Activated naive CD4-positive, alpha-beta T cell treated with anti-CD3 and anti-CD28 coated beads for 36 hours (primary cell): ENCODE measurements at places on chromosomes 2 and 18. TPM values are rescaled to one million over a fixed set of nuclear protein-coding genes. Genes with fewer than 3 reads are reported as not detected.

Gene FIGN
- not detected for total RNA-seq

Gene POTEI
- total RNA-seq = not detected

Gene FBXO41
- 11.8 TPM for total RNA-seq

- H3K27ac ChIP-seq = no peak overlapping the region
- no peaks in the 10 kb centered on the region for H3K36me3 ChIP-seq
- no peaks in the 10 kb centered on the region for H3K4me1 ChIP-seq
- H3K4me3 ChIP-seq = no peak overlapping the region
- no peaks in the 10 kb centered on the region for H3K27me3 ChIP-seq
- no peak for DNase-seq
Observed at GRCh38 chr2:80525152-80525551, 220.6 kb upstream of the LRRTM1 start.

DNA sequence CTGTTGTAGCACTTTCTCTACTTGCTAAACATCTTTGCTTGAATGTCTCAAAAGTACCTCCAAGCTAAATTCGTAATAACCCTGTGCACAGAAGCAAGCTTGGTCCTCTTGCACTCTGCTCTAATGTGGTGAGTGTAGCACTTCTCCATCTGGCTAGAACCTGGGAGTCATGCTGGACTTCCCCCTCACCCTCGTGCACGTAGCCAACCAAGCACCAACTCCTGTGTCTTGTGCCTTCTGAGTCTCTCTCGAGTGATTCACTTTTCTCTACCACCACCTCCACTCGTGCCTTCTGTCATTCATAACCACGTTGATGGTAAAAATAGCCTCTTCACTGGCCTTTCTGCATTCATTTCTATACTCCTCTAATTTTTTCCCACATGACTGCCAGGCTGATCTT is 91.9 kb upstream of the KCNE4 start:
- no peak overlapping the region for H3K27ac ChIP-seq
- peaks cover 10% of the 10 kb centered on the region for H3K27me3 ChIP-seq
- H3K4me3 ChIP-seq = no peak overlapping the region
- DNase-seq = no peak
- no peaks in the 10 kb centered on the region for H3K36me3 ChIP-seq
- H3K4me1 ChIP-seq = no peaks in the 10 kb centered on the region

DNA sequence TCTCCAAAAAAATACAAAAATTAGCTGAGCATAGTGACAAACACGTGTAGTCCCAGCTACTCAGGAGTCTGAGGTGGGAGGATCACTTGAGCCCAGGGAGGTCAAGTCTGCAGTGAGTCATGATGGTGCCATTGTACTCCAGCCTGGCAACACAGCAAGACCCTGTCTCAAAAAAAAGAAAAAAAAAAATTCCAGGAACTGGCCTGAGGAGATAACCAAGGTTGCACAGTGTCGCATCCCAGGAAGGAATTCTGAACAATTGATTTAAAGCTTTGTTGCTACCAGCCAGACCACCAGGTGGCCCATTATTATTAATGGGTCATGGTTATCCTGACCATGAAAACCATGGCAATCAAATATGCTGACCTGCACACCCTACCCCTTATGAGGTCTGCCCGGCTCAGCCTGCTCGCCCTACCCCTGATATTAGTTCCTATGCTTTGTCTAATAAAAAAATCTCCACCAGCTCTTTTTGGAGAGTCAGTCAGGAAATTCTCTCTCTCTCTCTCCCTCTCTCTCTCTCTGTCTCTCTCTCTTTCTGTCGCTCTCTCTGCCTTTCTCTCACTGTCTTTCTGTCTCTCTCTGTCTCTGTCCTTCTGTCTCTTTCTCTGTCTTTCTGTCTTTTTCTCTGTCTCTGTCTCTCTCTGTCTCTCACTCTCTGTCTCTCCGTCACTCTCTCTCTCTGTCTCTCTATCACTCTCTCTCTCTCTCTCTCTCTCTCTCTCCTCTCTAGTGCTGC is 73.7 kb downstream of the NCAPH start:
- no peaks in the 10 kb centered on the region for H3K27me3 ChIP-seq

DNA sequence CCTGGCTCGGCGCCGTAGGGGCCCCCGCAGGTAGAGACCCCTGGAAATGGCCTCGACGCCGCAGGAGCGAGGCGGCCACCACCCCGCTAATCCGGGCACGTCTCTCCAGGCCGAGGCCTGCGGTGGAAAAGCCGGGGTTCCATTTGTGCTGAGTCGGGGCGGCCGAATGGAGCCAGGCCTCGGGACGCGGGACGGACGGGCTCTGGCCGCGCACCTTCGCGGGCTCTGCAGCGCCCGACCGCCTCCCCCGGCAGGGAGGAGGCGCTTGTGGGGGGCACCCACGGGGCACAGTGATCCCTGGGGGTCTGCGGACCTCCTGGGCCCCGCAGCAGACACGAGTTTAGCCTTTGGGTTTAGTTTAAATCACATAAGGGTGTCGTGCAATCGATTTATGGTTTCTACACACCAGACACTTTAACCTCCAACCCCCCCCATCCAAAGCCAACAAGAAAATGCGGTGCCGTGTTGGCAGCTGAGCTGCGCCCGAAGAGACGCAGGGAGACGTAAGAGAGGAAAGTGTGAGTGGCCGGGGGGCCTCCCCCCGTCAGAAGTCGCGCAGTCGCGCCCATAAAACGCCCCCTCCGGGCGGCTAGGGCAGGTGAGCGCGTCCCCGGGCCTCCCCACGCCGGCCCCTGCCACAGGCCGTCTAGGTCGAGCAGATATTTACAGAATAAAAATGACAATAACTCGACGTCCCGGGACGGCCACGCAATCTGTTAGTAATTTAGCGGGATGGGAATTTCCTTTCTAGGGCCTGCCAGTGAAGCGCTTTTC is 1.0 kb upstream of the NFATC1 start:
- peaks cover 33% of the 10 kb centered on the region for H3K4me1 ChIP-seq
- peak overlapping the region; percentile 77 for H3K4me3 ChIP-seq
- DNase-seq = peak; percentile 89
- H3K36me3 ChIP-seq = peaks cover 17% of the 10 kb centered on the region
- peaks cover 2% of the 10 kb centered on the region for H3K27me3 ChIP-seq

DNA sequence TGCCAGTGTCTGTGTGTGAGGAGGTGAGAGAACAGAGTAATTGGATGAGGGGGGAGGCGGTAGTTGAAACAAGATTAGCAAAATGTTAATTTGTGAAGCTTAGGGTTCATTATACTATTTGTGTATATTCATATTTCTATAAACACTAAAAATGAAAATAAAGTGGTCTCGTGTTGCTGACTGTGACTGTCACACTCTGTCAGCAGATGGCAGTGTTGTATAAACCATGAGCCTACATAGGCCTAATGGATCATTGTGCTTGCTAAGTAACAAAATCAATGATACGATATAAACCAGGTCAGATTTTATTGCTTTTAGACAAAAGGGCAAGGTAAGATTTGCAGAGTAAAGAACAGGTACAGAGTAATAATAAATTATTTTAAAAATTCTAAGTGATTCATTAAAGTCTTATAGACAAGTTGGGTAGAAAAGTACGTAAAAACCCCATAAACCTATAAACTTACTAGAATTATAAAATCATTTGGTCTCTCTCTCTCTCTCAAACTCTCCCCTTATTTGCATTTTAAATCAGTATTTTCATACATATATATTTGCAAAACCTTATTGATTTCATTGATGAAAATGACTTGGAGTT is 182.7 kb downstream of the RPIA start:
- no peaks in the 10 kb centered on the region for H3K36me3 ChIP-seq
- H3K4me1 ChIP-seq = no peaks in the 10 kb centered on the region
- no peak overlapping the region for H3K27ac ChIP-seq
- H3K27me3 ChIP-seq = peaks cover 3% of the 10 kb centered on the region
- no peak overlapping the region for H3K4me3 ChIP-seq

DNA sequence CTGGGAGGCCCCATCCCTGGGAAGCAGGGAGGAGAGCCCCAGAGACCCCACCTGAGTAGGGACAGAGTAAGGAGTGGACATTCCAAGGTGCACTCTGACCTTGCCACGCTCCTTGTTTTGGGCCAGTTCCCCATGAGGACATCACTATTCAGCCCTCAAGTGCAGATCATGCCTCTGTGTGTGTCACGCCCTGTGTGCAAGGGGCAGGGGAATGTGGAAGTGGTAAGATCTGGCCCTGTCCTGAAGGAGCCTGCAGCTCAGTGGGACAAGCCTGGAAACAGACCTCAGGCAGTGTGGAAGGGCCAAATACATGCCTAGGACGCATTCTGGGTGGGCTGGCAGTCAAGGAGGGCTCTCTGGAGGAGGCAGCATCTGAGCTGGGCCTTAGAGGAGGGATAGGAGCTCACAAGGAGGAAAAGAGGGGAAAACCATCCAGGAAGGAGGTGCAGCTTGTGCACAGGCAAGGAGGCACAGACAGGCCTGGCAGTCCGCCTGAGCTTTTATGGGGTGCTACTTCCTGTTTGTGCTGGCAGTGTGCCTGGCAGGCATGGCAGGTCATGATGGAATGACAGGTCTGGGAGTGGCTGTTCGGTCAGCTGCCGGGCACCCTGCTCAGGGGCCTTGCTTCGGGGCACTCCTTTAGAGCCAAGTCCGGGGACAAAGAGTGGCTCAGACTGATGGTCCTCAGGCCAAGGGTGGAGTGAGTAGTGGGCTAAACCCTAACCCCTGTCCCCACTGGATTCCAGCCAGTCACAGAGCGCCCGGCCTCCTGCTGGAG is 3.3 kb downstream of the KLHL30 start:
- no peaks in the 10 kb centered on the region for H3K36me3 ChIP-seq
- peaks cover 6% of the 10 kb centered on the region for H3K4me1 ChIP-seq
- no peak for DNase-seq
- no peak overlapping the region for H3K27ac ChIP-seq
- H3K4me3 ChIP-seq = no peak overlapping the region

DNA sequence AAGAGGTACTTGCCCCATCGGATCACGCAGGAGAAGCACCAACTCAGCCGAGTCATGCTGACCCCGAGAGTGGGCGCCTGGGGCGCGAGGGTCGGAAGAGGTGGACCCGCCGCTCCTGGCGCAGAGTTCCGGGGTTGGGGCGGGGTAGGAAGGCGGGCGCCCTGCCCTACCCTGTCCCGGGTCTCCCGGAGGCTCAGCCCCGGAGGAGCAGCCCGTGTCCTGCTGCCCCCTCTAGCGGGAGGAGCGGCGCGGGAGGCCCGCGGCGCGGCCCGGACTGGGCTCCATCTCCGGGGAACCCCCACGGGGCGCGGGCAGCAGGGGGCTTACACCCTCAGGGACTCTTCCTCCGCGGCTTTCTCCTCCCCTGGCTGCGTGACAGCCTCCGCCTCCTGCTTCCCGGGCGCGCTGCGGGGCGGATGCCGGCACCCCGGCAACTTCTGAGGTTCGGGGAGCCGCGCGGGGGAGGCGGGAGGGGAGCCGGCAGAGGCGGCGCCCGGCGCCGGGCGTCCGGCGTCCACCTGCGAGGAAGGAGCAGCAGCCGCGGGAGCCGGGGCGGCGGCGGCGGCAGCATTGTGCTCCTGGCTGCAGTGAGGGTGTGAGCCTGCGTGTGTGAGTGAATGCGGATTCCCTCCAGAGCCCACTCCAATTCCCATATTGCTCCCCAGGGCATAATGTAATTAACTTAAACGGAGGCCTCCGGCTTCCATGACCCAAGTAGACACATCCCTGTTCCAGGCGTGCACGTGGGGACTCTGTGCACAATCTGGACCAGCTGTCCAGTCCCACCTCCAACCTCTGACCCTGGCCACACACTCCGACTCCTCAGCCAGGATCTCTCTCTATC is 7.6 kb upstream of the TNS1 start:
- H3K4me3 ChIP-seq = peak overlapping the region; percentile 58
- H3K27me3 ChIP-seq = peaks cover 27% of the 10 kb centered on the region
- H3K36me3 ChIP-seq = no peaks in the 10 kb centered on the region
- no peak overlapping the region for H3K27ac ChIP-seq
- peaks cover 8% of the 10 kb centered on the region for H3K4me1 ChIP-seq

GRCh38 chr18:68056936-68057335 is 540.4 kb upstream of the DSEL start:
- H3K4me3 ChIP-seq = no peak overlapping the region
- no peak overlapping the region for H3K27ac ChIP-seq
- no peaks in the 10 kb centered on the region for H3K4me1 ChIP-seq
- no peak for DNase-seq
- H3K27me3 ChIP-seq = no peaks in the 10 kb centered on the region

- DNase-seq = no peak
- H3K4me1 ChIP-seq = peaks cover 3% of the 10 kb centered on the region
- peaks cover 16% of the 10 kb centered on the region for H3K27me3 ChIP-seq
- H3K27ac ChIP-seq = no peak overlapping the region
- no peak overlapping the region for H3K4me3 ChIP-seq
- H3K36me3 ChIP-seq = no peaks in the 10 kb centered on the region
Observed at GRCh38 chr2:165720511-165720910, 73.5 kb downstream of the GALNT3 start.

DNA sequence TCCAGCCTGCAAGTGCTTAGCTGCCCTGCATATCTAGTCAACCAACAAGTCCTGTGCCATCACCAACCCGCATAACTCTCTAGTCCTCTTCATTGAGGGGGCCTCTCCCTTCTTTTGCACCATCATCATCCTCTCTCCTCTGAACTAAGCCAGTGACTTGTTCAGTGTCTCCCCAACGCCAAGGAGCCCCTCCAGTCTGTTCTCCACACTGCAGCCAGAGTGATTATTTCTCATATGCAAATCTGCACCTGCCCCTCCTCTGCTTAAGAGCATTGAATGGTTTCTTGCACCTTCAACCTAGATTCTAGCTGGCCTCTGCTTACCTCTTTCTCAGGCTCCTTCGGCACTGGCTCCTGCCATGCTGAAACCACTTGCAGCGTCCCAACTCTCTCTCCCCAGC is 141.8 kb downstream of the FAM161A start:
- H3K4me3 ChIP-seq = no peak overlapping the region
- no peaks in the 10 kb centered on the region for H3K4me1 ChIP-seq
- no peak overlapping the region for H3K27ac ChIP-seq
- no peak for DNase-seq
- H3K36me3 ChIP-seq = no peaks in the 10 kb centered on the region
- H3K27me3 ChIP-seq = no peaks in the 10 kb centered on the region

DNA sequence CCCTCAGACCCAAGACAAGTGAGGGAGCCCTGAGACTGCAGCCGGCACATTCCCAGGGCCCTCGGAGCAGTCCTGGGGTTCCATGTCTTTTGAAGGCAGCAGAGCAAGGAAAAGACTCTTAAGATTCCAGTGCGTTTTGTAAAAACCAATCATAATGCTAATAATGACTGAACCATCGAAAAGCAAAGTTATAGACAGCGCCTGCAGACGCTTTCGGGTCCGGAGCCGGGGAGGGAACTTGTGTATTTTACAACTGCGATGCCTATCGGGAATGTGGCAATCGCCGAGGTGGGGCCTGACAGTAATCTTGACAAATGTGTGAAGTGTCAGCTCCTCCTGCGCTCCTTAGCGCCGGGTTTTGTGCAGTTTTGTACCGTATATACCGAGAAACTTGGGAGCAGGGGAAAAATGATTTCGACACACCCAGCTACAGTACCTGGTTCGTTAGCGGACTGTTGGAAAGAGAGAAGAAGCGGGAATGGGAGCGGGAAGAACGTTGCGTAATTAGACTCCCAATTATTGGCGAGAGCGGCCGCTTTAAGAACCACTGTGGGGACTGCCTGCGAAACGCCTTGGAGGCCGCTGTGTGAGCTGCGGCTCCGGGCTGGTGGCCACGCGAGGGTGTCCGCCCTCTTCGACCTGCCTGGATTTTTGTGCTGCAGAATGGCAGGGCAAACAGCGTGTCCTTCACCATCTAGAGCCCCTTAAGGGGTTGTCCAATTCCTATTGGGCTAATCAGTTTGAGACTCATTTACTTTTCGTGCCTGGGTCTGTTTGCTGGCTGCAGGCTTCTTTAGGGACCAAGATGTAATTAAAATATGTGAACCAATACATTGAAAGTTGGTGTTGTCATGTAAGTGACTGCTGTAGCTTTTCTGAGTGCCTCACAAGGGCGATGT is 2.4 kb downstream of the EPAS1 start:
- peak overlapping the region; percentile 80 for H3K4me3 ChIP-seq
- no peak overlapping the region for H3K27ac ChIP-seq
- H3K36me3 ChIP-seq = no peaks in the 10 kb centered on the region
- peaks cover 25% of the 10 kb centered on the region for H3K4me1 ChIP-seq

GRCh38 chr2:26840937-26841610 is 6.9 kb upstream of the DPYSL5 start:
- H3K4me3 ChIP-seq = no peak overlapping the region
- no peak for DNase-seq
- no peaks in the 10 kb centered on the region for H3K4me1 ChIP-seq
- no peaks in the 10 kb centered on the region for H3K36me3 ChIP-seq
- peaks cover 23% of the 10 kb centered on the region for H3K27me3 ChIP-seq
